ENCODE measurements at places on chromosomes 3 and 15.

DNA sequence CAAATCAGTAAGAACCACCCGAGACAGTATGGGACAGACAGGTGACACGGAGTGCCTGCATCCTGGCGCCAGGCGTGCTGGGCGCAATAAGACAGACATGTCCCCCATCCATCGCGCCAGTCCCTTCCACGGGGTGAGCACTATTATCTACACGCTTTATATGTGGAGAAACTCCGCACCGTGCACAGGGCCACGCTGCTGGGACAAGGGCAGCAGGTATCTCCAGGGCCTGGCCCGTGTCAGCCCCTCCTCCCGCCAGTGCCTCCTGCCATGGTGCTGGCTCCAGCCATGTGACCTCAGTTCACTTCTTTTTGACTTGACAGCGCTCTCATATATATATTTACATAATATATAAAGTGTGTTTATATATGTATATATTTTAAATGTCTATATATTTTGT is 42.6 kb downstream of the TNK2 start:
- DNase-seq: no peak

- no peak for DNase-seq
These were observed 46.3 kb upstream of the TIPARP start for GRCh38 chr3:156627946-156628569.

DNA sequence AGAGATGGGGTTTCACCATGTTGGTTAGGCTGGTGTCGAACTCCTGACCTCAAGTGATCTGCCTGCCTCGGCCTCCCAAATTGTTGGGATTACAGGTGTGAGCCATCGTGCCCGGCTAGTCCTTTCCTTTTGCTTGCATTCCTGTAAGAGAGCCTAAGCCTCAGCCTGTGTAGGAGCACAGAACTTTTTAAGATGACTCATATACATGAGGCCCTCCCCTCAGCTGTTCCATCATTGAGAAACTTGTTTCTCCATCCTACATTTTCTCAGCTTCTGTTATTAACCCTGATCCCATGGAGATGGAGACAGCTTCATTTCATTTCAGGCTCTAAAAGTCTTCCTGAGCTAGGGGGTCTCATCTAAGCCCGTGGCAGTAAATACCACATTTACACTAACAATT is 123.3 kb downstream of the PLOD2 start:
- no peak for DNase-seq

DNA sequence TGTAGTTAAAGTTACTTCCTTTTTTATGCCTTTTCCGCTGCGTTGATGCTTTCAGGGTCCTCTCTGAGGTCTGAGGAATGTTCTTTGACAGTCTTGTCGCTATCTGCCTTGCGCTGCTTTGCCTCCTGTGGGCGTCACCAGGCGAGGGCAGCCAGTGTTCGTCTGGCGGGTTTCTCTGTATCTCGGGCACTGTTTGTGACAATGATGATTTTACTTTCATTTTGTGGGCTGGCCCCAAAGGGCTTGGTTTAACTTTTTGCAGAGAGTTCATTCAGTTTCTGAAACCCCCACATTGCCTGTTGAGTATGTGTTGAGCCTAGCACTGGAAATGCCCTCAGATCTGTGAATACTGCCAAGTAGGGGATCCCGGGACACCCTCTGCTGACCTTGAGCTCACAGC is 24.6 kb upstream of the SACM1L start:
- DNase-seq: peak; percentile 85

GRCh38 chr15:96064351-96064756 is 266.1 kb upstream of the NR2F2 start:
- no peak for DNase-seq

DNA sequence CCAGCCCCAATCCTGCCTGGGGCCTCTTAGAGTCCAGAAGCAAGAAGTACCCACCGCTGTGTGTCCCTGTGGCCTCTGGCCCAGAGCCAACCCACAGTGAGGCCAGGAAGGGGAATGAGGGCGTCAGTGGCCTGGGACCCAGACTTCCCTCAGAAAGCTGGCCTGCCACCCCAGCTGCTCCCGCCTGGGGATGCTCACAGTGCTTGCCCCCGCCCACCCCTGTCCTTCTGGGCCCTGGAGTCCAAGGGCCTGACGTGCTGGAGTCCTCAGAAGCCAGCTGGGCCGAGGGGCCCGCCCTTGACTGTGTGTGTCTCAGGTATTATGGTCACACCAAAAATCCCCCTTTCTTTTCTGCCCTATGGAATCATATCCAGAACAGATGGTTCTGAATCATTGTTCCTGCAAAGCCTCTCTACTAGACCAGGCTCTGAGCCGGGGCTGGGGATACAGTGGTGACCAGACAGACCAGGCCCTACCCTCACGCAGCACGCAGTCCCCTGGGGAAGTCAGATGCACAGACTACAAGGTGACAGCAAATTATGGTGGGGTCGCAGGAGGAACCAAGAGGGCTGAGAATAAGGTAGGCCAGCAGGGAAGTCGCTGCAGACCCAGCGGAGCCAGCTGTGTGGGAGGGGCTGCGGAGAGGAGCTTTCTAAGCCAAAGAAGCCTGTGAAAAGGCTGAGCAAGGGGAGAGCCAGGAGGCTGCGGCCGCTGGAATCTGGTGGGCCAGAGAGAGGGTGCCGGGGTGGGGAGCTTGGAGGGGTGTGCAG is 99.1 kb downstream of the VGLL4 start:
- peak; percentile 69 for DNase-seq

DNA sequence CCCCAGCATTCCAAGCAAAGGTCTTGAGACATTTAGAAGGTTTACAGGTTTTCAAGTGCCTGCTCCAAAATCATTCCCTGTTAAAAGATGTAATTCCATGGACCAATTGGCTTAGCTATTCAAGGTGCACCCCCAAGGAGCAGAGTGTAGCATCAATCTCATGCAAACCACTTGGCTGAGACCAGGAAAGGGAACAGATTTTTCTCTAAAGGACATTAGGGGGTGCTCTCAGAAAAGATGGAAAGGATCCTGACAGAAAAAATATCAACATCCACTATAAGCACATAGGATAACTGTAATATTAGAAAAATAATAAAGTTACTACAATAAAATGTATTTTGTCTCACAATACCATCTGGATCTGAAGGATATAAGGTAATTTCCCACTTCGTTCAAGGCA is 328.0 kb upstream of the CDIN1 start:
- DNase-seq: no peak

GRCh38 chr3:98779541-98780335 is 16.6 kb downstream of the ST3GAL6 start:
- DNase-seq: no peak

DNA sequence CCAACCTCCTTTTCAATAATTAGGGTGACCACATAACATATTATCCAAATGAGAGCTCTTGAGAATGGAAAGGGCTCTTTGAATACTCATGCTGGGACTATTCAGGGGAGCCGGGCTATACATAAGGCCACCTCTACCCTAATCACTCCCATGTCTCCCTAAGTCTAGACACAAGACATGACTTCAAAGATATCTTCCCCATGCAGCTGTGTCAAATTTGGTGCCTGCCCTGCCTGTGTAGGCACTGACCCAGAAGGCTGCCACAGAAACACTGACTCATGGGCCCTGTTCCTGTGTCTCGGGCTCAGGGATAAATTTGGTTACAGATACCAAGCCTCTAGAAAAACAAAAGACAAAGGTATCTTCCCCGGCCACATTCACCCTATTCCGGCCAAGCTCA is 70.3 kb downstream of the MYLK start:
- DNase-seq: peak; percentile 72

DNA sequence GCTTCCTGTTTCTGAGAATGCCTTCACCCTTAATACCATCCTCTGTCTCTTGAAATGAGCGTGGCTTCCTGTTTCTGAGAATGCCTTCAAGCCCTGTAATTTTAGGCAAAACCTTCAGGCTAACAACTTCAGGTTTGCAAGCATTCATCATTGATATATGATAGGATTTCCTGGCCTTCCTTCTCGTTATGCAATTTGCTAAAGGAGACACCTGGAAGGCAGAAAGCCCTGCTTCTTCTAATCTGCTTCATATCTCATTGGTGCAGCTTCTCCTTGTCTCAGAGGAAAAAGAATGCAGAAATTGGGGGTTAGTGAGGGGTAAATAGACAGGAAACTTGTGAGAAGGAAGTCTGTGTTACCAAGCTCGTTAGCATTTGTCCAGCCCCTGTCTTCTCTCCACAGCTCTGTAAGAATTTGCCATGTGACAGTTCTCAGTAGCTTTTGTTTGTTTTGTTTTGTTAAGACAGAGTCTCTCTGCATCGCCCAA is 7.3 kb downstream of the ARL6IP5 start:
- DNase-seq: peak; percentile 75

GRCh38 chr3:111890051-111890580 is 31.1 kb downstream of the PHLDB2 start:
- DNase-seq: no peak

DNA sequence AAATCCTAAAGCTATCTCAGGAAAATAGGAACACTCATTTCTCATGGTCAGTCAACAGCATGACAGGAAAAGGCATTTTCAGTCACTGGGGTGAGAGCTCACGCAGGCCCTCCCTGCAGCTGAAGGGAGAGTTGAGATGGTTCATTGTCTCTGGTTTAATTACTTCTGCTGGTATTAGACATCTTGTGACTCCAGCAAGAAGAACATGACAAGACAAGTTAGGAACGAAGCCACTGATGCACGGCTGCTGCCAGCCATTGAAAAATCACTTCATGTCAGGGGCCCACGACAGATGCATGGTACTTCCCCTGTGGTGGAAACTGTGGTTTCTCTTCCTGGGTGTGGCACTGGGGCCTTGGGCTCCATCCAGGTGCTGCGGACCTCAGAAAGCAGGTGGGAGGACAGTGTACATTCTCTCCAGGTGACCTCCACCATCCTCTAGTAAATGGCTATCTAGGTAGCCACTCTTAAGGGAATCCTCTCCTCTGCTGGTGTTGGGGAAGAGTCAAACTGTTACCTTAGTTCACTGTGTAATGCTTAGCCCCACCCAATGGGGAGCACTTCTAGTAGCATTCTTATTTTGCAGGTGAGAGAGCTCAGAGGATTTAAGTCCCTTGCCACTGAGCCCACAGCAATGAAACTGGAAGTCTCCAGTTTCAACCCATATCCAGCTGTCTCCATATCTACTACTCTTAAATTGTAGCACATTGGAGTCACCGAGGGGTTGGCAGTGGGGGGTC is 274.2 kb downstream of the LRTM1 start:
- DNase-seq: no peak

DNA sequence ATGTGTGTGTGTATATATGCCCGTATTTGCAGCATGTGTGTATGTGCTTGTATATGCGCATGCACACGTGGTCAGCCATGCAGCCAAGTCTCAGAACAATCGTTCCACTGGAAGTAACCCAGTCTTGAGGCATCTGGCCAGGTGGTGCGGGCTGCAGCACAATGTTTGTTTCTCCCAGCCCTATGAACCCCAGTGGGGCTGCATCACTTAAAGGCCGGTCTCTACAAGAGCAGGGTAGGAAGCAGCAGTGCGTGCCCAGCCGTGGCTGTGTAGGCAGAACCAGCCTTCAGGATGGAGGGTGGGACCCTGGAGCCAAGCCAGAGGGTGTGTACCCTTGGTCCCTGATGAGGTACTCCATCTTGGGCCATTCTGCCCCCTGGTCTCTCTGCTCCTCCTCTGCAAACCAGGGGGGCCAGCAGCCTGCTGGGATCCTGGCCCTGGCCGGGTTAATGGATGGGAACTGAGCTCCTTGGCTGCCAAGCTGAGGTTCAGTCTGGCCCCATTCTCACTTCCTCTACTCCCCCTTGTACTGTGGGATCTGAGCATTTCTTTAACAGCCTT is 11.8 kb downstream of the KLF13 start:
- DNase-seq: no peak

GRCh38 chr15:72205896-72206676 is 8.5 kb upstream of the GRAMD2A start:
- DNase-seq: no peak

DNA sequence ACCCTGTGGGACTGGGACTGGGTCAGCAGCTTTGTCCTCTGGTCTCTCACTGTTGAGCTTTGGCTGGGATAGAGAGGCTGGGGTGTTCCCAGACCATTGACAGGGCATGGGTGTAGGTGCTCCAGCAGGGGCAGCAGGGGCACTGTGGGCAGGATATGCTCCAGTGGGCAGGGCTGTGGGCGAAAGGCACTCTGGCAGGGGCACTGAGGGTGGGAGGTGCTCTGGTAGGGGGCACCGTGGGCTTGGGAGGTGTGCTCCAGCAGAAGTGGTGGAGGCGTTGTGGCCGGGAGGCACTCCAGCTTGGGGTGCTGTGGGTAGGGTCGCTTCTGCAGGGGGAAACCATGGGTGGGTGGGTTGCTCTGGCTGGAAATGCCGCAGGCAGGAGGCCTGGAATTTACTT is 62.1 kb downstream of the LRRC49 start:
- DNase-seq: no peak

- DNase-seq: no peak
These were observed 18.6 kb downstream of the IQSEC1 start for GRCh38 chr3:13054341-13055285.

GRCh38 chr3:65946438-65946837 is 92.3 kb downstream of the MAGI1 start:
- no peak for DNase-seq

GRCh38 chr3:15657016-15657415 is 55.5 kb downstream of the BTD start:
- no peak for DNase-seq

- peak; percentile 88 for DNase-seq
These were observed 536.9 kb downstream of the ZIC1 start for GRCh38 chr3:147945968-147946519.

GRCh38 chr3:107221856-107222255 is 155.4 kb upstream of the CCDC54 start:
- DNase-seq: no peak

DNA sequence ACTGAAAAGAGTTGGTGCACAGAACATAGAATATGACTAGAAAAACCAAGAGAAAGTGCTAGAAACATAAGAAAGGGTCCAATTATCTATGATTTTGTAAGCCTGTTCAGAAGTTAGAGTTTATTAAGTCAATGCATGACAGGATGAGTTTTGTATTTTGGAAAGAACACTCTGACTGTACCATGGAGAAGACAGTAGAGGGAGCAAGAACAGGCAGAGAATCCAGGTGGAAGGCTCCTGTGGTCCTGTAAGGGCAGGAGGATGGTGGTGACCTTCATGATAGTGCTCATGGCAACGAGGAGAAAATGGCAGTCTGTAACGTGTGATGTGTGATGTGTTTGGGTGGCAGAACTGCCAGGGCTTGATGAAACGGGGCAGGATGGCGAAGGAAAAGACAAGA is 249.1 kb downstream of the CTNNB1 start:
- DNase-seq: no peak

DNA sequence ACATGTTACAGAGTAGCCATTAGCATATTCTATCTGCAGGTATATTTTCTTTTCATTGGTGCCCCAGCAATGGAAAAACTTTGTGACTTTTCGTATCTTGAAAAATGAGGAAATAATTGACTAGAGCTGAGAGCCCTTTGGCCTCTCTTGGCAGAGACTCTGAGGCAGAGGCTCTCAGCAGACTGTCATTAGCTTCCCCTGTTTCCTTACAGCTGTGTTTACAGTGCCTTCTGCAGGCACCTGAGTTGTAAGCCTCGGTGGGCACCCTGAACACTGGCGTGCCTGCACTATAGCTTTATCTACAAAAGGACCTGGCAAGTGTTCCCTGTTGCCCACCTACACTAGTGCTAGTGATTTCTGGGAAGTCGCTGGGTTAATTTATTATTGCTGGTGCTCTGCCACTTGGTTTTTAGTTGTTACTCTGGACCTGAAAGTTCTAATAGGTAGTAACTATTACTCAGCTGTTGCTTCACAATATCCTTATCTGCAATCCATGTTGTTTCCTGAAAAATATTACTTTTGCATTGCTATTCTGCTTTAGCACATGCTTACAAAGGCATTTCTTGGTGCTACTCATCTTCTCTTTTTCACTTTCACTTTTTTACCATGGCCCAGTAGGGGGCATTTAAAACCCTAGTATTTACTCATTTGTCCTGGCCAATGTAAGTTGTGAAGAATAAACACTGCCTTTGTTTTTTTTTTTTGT is 7.8 kb upstream of the GPR171 start:
- peak; percentile 50 for DNase-seq

Data from OCI-M1 (cell line).